A375 (cell line): ENCODE measurements at places on chromosomes 12 and 14. TPM values are rescaled to one million over a fixed set of nuclear protein-coding genes. Genes with fewer than 3 reads are reported as not detected.

Gene MUCL1
- total RNA-seq, result not detected in 2 replicates

Gene SLC8B1
- 6.1 and 6.8 TPM in 2 replicates for total RNA-seq

Gene AQP6
- total RNA-seq, result 0.26 and 0.88 TPM in 2 replicates

Gene AICDA
- not detected in 2 replicates for total RNA-seq

Gene MTHFD1
- 57.8 and 61.4 TPM in 2 replicates for total RNA-seq
